ENCODE measurements at places on chromosomes 1 and 21.

GRCh38 chr1:41876576-41877445 is 41.9 kb downstream of the HIVEP3 start:
- no peak for DNase-seq

DNA sequence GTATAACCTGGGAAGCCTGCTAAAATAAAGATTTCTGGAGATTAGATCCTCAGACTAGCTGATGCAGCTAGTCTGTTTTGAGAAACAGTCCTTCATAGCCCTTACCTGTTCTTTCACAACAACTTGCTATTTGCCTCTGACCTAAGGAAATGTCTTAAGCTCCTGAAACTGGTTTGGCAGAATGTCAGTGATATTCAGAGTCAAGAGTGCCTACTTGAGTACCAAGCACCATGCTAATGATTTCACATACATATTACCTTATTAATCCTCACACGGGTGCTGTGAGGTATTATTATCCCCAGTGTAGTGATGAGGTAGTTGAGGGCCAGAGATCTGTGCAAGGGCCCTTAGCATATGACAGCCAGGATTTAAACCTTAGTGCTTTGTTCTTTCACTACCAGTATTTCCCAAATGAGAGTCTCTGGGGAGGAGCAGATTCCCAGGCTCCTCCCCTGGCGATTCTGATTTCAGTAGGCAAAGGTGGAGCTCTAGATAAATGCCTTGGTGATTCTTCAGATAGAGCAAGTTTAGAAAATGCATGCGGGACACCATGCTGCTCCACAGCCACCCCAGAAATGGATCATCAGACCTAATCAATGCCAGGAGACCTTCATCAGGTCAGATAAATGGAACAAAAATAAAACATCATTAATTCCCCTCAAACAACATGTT is 47.4 kb upstream of the WNT2B start:
- DNase-seq, result no peak

DNA sequence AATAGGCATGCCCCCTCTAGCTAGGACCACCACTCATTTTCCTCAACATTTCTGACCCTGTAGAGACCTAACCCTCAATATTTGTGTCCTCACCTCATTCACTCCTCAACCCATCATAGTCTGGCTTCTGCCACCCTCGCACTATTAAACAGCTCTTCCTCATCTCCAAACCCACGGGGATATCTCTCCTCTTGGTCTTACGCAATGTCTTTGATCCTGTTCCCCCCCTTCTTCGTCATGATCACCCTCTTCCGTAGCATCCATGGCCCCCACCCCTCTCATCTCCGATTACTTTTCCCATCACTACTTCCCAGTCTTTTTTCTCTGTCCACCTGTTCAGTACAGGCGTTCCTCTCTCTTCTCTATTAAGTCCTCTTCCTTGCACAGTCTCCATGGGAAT is 51.7 kb upstream of the SPOCD1 start:
- DNase-seq, result no peak

- no peak for DNase-seq
Observed at GRCh38 chr1:227924833-227925574, 22.7 kb downstream of the WNT9A start.

- no peak for DNase-seq
Observed at GRCh38 chr1:9352377-9353134, 59.9 kb downstream of the SPSB1 start.

DNA sequence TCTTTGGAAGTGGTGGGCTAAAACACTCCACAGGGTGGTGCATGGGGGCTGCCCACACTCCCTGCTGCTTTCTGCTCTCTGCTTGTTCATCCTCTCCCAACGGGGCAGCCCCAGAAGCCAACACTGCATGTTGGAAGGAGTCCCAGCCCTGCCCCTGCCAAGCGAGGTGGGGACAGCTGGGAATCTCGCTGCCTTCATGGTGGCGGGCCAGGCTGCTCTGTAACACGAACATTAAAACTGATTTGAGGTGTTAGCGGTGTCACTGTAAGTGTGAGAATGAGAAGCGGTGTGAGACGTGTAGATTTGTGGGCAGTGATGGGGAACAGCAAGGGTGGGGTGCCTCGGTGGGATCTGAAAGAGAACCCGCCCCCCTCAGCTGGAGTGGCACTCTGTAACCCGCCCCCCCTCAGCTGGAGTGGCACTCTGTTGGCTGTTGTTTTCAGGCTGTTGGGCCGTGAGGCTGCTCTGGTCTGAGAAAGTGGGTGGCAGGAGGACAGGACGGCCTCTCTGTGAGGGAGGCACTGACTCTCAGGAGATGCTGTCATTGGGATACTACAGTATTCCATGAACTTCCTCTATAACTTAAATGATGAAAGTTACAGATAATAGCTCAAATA is 80.9 kb downstream of the PCBP3 start:
- no peak for DNase-seq

GRCh38 chr1:242016479-242016878 is 17.6 kb upstream of the MAP1LC3C start:
- DNase-seq, result no peak

GRCh38 chr1:49111931-49112330 is 335.2 kb upstream of the BEND5 start:
- no peak for DNase-seq

DNA sequence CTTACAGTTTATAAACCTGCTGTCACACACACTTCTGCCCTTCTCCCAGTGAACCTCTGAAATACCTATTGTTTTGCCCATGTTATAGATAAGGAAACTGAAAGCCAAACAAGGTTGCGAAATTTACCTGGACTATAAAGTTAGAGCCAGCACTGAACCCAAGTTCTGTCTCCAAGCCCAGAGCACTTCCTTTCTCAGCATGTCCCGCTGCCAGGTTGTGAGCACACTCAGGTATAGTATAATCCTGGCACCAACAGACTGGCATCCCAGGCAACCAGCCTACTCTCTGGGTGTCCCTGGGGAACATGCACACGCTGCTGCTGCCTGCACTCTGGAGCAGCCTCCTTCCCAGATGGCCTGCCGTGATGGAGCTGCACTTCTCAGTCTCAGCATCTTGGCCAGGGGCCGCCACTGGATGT is 45.1 kb downstream of the PGBD5 start:
- DNase-seq, result no peak

GRCh38 chr1:89588480-89588879 is 44.4 kb upstream of the LRRC8C start:
- DNase-seq, result no peak

DNA sequence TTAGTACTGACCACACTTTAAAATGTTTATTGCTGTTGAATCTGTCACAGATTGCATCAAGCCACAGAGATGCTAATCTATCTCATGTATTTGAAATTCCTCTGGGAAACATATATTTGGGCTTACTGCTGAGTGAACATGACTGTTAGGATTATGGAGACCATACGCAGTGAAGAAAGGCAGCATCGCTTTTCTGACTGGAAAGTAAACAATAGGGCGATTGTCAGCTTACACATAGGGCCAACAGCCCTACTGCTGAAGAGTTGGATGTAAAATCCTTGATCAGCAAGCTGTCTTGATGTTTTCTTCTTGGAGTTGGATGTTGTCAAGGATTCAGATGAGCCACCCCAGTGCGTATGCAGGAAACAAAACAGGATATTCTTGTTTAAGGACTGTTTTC is 368.7 kb upstream of the ADGRL2 start:
- DNase-seq, result no peak

DNA sequence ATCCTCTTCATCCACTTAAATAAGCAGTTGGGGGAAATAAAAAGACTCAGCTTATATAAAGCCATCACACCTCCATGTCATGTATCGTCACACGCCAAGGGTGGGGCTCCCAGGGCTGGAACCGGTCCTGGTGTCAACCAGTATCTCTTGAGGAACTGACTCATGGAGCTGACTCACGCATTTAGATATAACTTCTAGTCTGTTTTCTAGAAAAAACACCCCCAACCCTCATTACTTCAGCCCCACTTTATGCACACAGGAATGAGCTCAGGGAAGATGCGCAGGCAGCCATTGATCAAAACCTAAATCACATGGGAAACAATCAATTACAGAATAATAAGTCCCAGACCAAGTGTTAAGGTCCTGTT is 6.9 kb upstream of the IL22RA1 start:
- DNase-seq, result no peak

DNA sequence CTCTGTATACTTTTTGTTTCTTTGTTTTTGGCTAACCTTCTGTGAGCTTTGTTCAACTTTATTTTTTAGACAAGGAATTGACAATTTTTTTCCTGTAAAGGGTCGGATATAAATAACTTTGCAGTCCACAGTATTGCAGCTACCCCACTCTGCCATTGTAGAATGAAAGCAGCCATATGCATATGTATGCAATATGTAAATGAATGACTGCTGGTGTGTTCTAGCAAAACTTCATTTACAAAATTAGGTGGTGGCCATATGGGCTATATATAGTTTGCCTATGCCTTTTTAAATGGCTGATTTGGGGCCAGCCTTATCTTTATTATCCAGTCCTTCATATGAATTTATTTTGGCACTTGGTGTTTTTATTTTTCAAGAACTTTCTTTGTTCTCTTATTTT is 18.0 kb upstream of the SNRPE start:
- DNase-seq, result no peak

DNA sequence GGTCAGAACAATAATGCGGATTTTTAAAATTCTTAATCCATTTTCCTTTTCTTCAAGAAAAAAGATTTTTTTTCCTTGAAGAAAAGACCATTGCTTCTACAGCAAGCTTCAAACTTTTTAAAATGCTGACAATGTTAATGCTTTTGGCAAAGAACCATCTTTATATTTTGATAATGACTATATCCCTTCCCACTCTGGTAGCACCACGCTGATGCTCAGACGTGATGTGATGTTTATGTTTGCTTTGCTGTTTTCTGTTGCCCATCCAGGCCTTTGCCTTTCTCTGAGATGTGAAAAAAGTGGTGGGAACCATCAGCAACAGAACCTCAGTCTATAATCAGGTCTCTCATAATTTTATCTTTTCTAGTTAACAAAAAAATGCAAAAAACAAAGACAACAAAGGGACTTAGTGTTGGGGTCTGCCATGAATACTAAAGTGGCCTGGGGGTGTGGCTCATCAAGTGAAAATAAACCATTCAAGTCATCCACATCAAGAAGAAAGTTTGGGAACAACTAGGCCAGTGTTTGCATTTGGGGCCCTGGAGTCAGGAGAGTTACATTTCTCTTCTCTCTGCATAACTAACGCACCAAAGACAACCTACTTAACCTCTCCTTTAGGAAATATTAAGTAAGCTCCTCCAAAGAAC is 244.6 kb upstream of the DMRTA2 start:
- no peak for DNase-seq

DNA sequence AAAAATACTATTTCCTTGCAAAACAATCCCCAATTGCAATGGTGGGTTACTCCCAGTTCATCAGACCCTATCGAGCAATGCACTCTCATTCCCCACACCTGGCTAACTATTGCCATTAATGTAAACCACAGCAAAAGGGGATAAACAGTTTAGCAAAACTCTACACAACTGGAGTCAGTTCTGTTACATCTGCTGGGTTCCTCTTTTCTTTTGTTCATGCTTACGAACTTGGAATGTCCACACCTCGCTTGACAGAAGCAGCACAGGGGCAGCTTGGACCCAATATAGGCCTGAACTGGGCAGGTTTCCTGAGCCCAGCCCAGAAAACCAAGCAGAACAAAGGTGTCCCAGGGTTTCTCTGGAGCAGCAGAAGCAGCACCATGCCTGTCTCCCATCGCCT is 57.4 kb downstream of the ADSS2 start:
- DNase-seq, result no peak

DNA sequence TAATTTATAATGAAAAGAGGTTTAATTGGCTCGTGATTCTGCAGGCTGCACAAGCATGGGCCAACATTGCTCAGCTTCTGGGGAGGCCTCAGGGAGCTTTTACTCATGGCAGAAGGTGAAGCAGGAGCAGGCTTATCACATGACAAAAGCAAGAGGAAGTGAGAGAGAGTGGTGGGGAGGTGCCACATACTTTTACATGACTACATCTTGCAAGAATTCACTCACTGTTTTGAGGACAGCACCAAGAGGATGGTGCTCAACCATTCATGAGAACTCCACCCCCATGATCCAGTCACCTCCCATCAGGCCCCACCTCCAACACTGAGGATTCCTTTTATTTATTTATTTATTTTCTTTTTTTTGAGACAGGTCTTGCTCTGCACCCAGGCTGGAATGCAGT is 5.5 kb upstream of the PLEKHM2 start:
- no peak for DNase-seq

- DNase-seq, result peak; percentile 75
Observed at GRCh38 chr21:37208741-37209225, 58.4 kb downstream of the VPS26C start.

GRCh38 chr1:201036188-201036842 is 12.8 kb upstream of the KIF21B start:
- no peak for DNase-seq

GRCh38 chr1:63827411-63828321 is 53.8 kb downstream of the ROR1 start:
- DNase-seq, result no peak

Data from GM13977 (cell line).